ENCODE measurements at places on chromosomes 2 and 18.

- DNase-seq = peak; percentile 64
Observed at GRCh38 chr2:234544659-234545611, 48.1 kb upstream of the ARL4C start.

DNA sequence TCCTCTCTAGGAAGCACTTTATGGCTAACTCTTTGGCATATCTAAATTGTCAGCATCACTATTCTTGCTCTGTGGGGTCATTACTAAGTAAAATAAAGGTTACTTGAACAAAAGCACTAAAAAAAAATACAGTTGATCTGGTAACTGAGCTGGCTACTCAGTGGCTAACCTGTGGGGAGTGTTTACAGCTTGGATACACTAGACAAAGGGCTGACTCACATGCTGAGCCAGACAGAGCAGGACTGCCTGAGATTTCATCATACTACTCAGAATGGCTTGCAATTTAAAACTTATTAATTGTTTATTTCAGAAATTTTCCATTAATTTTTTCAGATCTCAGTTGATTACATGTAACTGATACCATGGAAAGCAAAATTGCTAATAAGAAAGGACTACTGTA lies 1690.4 kb upstream of the SLC39A10 start:
- no peak for DNase-seq

- DNase-seq = no peak
Observed at GRCh38 chr18:9366126-9366714, 31.6 kb downstream of the TWSG1 start.

DNA sequence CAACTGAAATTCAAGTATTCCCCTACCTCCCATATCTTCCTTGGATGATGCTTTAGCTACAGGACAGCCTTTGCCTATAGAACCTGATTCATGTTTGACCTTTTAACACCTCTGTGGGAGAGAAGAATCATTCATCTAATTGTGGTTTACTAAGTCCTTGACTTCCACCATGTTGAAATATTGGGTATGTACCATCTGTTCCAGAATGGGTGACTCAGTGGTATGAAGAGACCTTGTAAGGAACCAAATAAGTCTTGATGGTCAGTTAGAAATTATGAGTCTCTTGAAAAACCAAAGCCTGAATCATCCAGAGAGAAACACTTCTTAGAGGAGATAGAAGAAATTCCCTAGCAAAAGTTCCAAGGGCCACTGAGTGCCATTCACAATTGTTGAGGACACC lies 27.5 kb downstream of the STAMBP start:
- no peak for DNase-seq

DNA sequence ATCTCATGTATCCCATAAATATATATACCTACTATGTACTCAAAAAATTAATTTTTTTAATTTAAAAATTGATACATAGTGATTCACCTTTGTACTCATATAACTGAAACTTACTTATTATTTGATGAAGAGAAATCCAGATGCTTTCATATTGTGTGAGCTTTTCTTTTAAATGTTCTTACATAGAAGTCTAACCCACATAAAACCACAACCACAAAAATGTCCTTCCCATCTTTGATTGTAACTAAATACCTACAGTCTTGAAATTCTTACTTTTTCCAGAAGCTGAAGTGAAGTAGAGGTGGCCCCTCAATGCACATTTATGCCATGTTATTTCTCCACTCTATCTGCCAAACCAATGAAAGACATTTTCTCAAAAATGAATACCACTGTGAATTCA lies 117.9 kb upstream of the COL5A2 start:
- DNase-seq = no peak

- DNase-seq = no peak
Observed at GRCh38 chr2:172806996-172807395, 71.4 kb downstream of the RAPGEF4 start.

GRCh38 chr2:53315149-53315548 lies 452.5 kb upstream of the CHAC2 start:
- no peak for DNase-seq

- peak; percentile 1 for DNase-seq
Observed at GRCh38 chr2:101251844-101252407, 760 bp upstream of the CNOT11 start.

DNA sequence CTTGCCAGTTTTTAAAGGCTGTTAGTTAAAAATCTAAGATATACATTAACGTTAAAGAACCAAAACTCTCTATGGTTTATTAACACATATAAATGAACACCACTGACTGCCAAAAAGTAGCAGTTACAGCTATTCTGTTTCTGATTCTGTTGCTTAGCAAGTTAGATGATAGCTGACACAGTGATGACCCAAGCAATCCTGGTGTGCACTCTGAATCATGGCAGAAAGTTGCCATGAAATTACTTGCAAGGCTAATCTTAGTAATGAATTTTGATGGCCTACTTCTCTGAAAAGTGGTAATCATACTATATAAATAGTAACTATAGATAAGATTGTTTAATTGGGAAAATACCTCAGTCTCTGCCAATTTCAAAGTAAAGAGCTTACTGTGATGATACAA lies 57.7 kb downstream of the ROCK2 start:
- DNase-seq = no peak

DNA sequence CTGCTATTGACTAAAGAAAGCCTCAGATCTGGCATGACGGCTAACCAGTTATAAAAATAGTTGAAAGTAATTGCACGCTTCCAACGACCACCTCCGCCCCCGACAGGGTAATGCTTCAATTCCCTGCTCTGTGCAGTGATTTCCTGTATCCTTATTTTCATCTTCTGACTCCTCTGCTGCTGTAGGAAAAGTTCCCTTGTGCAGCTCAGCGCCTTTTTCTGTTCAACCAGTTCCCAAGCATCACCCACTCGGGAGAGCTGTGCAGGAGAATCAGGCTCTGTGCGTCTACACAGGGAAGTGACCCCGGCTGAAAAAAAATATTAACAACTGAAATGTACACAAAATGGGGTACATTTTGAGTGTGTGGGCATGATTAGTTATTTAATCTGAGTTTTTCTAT lies 91.3 kb upstream of the COPS8 start:
- no peak for DNase-seq

GRCh38 chr2:56713161-56713676 lies 529.4 kb downstream of the CCDC85A start:
- DNase-seq = no peak

DNA sequence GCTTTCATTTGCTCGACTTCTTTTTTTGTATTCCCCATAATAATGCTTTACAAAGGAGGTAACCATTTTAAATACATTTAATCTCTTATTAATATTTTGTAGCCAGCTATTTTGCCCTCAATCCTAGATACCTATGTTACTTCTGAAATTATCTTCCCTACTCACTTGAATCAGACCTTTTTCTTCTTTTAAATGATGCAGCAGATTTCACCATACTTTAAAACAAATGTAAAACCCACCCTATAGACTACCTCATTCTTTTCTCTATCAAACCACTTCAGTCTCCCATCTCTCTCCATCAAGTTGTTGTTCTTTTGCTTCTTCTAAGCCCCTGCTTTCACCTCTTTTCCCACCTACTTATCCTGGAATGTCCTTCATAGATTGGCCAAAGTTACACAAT lies 151.5 kb upstream of the DNMT3A start:
- DNase-seq = no peak

DNA sequence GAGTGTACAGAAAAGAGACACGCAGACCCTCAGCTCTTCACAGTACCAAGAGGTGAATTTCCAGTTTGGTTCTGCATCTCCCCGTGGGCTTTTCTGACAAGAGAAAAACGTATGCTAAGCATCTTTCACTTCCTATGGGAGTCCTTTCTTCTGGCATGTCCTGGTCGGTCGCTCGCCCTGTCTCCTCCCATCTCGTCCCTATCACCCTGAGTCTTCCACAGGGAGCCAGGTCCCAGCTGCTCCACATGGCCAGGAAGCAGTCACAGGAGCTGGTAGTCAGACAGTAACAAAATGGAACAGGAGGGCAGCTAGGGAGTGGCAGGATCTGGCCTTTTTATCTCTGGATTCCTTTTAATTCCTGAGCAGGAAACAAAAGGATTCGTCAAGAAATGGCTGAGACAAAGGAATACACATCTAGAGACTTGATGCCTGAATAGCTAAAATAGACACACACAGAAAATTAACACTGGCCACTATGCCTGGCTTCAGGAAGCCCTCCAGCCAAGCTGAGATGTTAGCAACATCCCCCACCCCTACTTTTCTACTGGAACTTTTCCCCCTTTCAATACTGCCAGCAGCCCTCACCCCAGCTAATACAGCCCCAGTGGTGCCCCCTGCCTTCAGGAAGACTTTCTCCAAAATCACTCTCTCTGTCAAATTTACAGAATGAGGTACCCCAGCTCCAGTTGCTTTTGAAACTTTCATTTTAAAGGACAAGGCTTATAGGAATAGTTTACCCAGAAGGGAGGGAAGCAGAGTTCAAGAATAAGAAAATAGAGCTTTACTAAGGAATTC lies 136.1 kb downstream of the DNER start:
- no peak for DNase-seq

DNA sequence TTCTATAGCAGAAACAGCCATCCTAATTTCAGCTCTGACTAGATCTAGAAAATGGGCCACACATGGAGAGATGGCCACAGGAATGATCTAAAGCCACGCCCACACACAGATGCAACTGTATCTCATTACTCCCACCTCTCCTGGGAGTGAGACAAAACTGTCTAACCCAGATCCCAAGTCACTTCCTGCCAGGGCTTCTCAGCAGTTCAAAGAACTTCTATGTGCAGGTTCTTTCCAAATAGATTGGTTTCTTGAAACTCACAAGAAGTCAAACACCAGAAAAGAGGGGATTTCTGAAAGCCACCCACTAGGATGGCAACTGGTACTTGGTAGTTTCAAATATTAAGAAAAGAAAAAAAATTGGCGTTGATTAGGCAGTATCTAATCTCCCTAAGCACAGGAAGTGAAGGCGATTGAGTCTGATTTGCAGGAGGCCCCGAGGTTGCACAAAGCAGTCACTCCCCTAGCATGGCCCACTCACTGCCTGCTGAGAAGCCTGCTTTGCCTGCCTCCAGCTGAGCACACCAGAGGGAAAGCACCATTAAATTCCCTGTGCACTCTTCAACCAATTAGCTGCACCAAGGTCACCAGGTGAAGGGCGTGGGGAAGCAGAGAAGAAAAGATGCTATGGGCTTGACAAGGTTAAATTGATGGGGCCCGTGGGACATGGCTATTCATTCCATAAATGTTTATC lies 51.1 kb downstream of the PAPOLG start:
- no peak for DNase-seq

DNA sequence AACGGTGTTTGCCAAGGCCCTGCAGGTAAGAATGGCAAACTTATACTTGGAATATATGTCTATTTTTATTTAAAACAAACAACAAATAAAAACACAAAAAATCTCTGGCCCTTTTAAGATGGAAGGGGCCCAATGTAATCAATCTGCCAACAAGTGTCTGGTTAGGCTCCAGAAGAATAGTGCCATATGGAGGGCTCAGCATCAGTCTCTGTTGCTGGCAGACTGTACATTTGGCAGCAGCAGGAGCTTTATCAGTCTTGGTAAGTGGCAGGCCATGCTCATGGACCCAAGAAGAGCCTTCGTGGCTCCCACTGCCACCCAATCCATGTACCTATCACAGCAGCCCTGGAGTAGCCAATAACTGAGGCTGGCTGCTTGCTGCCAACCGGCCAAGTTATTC lies 101.1 kb downstream of the GALNT3 start:
- DNase-seq = no peak

DNA sequence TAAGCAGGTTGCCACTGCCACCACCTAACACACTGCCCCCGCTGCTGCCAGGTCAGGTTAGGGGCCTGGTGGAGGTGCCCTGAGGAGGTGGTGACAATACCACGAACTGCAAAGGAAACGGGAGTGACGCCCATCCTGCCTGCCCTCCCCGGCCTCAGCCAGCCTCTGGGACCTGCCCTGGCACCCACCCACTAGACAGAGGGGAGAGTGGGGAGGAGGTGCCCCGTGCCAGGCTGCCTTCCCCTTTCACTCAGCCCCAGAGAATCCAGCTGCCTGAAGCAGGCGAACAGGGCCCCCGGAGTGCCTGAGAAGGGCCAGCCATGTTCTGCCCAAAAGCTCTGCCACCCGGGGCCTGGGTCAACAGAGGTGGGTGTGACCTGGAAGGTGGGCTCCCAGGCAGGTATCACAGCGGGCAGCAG lies 44.5 kb upstream of the FOSL2 start:
- DNase-seq = no peak

DNA sequence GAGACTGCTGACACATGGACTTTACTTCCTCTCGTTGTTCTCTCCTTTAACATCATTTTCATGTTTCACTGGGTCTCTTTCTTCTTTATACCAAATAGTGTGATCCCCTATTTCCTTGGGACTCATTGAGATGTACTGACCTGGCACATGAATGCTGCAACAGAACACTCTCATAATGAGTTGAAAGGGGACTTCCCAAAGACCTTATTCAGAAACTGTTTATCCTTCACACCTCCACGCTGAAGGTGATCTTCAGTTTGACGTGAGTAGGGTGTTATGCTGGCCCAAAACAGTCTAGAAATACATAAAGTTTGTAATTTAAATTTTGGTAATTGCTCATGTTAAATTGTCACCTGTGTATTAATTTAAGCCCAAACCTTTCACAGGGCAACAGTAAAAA lies 1096.8 kb upstream of the GYPC start:
- no peak for DNase-seq

- no peak for DNase-seq
Observed at GRCh38 chr2:225165052-225165451, 122.8 kb upstream of the DOCK10 start.

DNA sequence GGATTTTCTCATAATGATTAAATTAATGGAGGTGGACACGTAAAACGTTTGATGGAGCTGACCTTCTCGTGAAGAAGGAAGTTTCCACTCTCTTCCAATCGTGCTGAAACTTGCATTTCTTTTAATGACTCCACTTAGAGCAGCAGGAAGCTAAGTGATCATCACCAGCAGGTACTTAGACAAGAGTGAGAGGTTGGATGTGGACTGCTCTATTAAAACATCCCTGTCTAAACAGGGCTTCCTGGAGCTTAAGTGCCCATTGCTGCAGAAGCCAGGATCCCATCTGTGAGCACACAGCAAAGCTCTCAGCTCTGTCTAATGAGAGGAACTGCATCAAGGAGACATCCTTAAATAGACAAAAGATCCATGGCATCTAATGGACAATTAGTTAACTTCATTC lies 1539.5 kb upstream of the CELF4 start:
- DNase-seq = no peak

DNA sequence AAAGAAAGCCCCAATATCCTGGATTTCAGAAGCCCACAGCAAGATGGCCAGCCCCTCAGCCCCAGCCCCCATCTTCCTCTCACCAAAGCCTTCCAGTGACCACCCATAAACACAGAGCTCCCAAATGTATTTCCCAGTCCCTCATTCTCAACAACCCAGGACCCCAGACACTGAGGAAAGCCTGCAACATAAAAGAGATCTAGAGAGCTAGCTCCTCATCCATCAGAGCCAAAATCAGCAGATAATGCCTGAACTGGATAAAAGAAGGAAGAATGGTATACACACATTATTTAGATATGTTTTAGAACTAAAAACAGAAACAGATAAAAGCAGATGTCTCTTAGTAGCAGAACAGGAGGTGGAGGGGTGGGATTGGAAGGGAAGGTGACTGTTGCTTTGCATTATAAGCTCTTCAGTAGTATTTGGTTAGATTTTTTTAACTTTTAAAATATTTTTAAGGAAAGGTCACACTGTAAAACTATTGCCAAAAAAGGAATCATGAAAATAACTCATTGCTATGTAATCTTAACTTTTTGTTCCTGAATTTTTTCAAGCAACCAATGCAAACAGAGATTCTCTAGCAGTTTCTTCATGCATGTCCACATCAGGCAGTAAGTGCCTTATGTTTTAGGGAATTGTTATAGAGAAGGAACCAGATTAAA lies 144.2 kb upstream of the PKDCC start:
- DNase-seq = no peak

GRCh38 chr2:223837287-223838061 lies at the start of gene AP1S3:
Gene AP1S3, minus strand, starts transcription at chr2:223837582. Its CDS starts 132 bp downstream, at chr2:223837450.
- peak; percentile 43 for DNase-seq

Measured in stimulated activated CD8-positive, alpha-beta memory T cell treated with anti-CD3 and anti-CD28 coated beads, Interleukin-4, amount 100 ng/mL, for 1 hour (primary cell).